ENCODE measurements at places on chromosomes 5 and 9.

DNA sequence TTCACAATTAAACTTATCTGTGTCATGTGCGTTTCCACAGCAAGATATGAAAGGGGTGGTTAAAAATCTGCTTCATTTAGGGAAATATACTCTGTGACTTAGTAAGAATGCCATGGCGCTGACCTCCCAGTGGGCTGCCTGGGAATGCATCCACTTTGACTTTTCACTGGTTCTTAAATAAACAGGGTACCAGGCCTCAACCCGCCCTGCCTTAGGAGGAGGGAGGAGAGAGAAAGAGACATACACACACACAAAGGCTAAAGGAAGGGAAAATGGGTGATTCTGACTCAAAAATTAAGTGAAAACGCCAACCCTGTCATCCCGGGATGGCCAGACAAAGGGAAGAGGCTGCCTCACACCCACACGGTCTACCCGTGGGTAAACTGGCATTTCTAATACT lies 122.1 kb downstream of the EBF1 start:
- DNase-seq, result no peak

DNA sequence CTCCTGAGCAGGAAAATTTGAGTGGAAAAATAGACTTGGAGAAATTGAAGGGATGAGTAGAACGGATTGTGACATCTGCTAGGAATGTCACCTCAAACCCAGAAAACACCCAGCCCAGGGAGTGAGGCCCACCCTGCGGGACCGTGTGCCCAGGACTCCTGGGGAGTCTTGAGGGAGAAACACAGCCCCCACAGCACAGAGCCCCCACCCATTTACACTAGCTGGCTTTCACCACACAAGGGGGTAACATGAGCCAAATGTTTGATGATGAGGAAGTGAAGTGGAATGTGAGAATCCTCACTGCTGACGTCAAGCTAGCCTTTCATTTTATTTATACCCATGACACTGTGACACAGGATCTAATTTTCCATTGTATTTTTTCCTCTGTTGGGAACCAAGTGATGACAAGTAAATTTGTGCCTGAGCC lies 42.8 kb upstream of the PDE8B start:
- DNase-seq, result no peak

DNA sequence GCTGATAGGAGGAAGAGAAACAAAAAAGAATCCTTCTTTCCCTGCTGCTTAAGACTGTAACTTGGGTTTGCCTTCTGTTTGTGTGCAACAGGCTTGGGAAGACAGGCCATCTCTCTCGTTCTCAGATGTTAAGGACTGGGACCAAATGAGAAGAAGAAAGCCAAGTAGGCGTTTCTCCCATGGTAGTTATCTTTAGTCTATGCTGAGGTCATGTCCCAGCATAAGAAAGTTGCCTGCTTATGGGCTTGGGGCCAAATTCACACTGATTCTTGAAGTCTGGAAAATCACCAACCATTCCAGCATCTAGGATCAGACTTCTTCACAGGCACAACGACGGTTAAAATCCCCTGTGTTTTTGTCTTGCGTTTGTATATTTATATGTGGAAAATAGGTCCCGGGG lies 44.2 kb upstream of the PALM2AKAP2 start:
- no peak for DNase-seq

DNA sequence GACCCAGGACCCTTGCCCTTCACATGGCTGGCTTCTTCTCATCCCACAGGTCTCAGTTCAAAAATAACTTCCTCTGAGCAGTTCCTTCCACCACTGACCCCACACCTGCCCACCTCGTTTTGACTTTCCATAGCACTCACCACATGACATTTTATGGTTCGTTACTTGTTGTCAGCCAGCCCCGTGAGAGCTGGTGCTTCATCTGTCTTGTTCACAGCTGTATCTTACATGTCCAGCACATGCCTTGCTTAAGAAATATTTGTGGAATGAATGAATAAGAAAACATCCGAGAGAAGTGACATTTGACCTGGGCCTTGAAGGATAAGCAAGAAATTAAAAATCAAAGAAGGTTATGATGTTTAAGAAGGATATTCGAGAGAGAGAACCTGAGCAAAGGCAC lies 193.9 kb downstream of the RFK start:
- no peak for DNase-seq

- no peak for DNase-seq
These were observed 9.0 kb upstream of the MYORG start for GRCh38 chr9:34385561-34386230.

- no peak for DNase-seq
These were observed 3.3 kb downstream of the EBF1 start for GRCh38 chr5:159096243-159096923.

GRCh38 chr9:98568909-98569469 lies 139.7 kb downstream of the GABBR2 start:
- DNase-seq, result no peak

DNA sequence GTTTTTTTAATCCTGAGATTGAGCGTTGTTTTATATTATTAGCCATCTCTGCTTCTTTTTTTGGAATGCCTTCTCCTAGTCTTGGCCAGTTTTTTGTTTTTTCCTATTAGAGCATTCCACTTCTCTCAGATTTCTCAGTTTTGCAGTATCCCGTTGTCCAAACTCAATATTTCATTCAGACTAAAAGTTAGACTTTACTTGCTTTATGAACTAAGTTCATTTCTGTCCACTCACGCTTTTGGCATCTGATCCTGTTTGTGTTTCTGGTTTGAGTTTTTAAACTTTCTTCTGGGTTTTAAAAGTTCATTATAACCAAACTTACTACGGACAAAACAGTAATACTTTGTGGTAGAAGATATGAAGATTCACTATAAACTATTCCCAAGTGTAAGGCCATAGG lies 288.3 kb upstream of the MPDZ start:
- no peak for DNase-seq

DNA sequence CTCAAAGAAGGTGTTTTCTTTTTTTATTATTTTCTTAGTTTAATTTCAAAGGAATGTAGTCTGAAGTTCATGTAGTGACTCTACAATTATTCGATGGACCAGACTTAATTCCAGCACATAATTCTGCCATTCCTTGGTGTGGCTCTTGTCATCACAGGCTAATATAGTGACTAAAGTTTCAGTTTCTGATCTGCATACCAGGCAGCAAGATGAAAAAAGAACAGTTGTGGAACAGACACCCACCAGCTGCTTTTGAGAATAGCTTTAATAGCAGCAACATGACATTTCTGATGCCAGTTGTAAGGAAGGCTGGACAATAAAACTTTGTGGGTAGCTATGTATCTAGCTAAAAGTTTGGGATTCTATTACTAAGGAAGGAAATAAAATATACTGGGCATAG lies 676.3 kb upstream of the GRAMD2B start:
- DNase-seq, result no peak

- DNase-seq, result peak; percentile 35
These were observed 299.4 kb upstream of the RASA1 start for GRCh38 chr5:86968301-86968753.

Measured in NB4 (cell line).